Natural killer cell (primary cell): ENCODE measurements at places on chromosomes 7 and 10. TPM values are rescaled to one million over a fixed set of nuclear protein-coding genes. Genes with fewer than 3 reads are reported as not detected.
A peak's percentile ranks its signal among the peaks of the same experiment; 100 is the strongest.

The KEL gene
- not detected for total RNA-seq

DNA sequence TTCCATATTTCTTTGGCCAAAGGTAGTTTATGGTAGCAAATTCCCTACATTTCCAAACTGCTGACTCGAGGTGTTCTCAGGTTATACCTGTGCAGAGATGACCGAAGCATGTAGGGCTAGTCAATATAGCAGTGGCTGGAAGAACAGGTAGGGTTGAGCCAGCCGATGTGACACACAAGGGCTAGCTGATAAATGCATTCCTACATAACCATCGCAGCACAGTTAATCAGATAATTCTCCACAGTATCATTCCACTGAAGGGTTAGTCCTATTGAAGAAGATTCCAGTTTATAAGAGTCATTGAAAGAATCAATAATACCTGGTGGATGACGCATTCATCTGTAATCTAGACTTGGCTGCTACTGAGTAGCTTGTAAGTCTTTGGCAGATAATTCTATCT is 220.0 kb downstream of the KIF20B start:
- DNase-seq = no peak

DNA sequence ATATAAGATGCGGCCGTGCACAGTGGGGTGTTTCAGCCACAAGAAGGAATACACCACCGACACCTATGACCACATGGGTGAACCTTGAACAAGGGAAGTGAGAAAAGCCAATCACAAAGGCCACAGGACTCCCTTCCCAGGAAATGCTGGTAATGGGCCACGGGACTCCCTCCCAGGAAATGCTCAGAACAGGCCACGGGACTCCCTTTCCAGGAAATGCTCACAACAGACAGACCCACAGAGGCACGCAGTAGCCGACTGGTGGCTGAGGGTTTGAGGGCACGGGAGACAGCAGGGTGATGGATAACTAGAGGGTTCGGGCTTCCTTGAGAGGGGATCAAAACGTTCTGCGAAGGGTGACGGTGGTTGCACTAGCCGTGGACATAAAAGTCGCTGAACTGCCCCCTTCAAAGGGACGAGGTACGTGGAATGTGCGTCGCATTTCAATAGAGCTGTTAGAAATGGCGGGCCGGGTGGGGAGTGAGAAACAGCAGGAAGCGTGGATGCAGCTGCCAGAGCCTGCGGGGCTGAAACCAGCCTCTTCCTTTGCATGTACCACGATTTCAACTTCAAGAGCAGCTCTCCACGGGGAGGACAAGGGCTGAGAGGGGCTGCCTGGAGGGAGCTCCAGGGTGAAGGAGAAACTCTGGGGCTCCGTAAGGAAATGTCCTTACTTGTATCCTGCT is 274.0 kb downstream of the ELFN1 start:
- DNase-seq = no peak

- no peak for DNase-seq
Measured at GRCh38 chr7:156604836-156605695, 35.5 kb upstream of the RNF32 start.

DNA sequence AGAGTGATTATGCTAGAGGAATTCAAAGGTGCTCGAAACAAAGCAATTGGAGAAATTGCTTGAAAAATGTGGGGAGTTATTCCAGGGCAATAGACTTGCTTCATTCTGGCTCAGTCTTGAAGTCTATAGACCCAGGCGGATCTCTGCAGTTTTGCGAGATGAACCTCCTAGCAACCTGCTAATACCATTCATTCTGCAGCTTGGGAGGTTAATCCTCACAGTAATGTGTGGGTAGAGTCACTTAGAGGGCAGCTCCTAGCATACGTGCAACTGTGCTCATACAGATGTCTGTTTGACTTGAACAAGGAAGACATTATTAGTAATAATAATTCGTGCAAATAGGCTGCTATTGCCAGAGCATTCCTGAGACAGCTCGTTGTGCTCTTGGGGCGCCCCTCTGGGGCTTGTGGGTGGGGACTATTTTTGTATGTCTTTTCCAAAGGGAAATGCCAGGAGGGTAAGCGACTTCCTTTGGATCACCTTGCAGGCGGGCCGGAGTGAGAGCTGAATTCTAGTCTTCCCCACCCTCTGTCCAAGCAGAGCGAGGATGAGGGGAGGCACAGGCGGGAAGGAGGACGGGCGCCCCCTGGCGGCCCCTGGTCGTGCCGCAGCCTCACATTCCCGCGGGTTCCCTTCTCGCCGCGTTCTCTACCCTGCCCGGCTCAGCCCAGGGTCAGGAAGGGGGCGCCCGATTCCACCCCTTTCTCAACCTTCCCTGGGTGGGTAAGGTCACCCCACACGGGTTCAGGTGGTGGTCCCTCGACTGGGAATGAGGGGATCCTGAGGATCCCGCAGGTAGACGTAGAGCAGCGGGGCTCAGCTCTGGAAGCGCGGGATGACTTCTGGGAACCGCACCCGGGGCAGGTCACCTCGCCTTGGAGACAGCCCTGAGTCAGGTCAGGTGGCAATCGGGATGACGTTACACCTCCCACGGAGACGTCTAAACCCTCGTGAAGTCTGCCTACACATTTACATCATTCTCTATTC is 241.5 kb downstream of the PHTF2 start:
- peak; percentile 64 for DNase-seq
